ENCODE measurements at places on chromosomes 16 and 17.
A peak's percentile ranks its signal among the peaks of the same experiment; 100 is the strongest.

DNA sequence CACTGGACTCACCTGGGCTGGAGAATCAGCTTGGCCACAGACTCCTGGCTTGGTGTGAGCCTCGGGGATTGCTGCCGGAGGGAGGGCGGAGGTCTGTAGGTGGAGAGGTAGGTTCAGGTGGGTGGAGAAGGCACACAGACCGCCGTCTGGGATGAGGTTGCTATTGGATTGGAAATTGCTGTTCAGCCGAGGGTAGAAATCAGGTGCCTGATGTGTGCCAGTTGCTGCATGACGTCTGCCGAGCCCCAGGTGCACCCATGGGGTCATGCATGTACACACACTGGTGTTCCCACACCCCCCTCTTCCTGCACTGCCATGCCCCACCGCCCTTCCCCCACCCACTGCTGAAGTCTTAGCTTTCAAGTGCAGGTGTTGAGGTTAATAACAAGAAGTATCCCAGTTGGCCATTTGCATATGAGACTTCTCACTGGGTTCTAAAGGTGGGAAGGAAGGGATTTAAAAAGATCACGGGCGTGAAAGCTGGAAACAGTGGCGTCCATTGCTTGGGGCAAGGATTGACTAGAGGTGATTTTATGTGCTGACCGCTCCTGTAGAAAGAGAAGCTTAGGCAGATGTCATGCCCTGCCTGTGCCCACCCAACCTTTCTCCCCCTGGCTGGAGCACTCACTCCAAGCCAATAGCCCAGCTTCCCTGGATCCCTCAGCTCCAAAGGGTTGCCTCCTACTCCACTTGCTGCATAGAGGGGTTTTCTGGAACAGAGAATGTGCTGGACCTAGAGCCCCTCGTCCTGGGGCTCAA is 193.6 kb downstream of the CCDC182 start:
- DNase-seq = no peak

- DNase-seq = no peak
These were observed 751 bp upstream of the FOXC2 start for GRCh38 chr16:86565644-86566511.

DNA sequence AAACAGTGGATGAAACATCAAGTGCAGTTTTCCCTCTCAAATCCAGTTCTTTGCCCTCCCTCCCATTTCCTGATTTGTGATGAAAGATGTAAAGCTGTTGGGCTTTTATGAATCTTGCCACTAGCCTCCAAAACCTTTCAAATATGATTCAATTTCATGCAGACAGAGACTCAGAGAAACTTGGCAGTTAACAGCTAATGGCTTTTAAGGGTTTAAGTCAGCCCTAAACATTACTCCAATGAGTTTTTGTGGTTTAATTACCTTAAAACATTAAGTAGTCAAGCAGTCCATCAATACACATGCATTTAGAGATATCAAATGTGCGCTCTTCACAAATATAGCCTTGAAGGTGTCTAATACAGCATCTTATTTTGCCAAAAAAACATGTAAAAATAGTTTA is 1594.0 kb upstream of the GOT2 start:
- DNase-seq = no peak

DNA sequence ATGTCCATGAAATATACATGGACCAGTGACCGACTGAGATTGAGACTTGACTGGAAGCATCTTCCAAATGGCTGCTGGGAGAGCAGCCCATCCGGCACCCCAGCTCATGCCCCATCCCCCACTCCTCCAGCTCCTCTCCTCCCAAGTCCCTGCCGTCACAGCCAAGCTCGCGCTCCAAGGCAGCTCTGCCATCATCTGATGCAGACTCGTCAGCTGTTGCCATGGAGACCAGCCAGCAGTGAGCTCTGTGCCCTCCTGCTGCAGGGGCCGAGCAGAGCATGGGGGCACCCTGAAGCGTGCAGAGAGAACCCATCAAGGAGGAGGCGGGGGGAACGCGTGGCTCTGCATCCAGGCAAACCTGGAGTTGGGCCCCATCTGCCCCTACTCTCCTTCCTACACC is 74.5 kb upstream of the TNRC6C start:
- no peak for DNase-seq

- peak; percentile 85 for DNase-seq
These were observed at the start of gene SLC38A10 for GRCh38 chr17:81295031-81295675. Gene SLC38A10 (minus strand): TSS chr17:81295307. CDS start chr17:81294921, 386 bp downstream.

- DNase-seq = no peak
These were observed 11.6 kb upstream of the RNF213 start for GRCh38 chr17:80248894-80249710.

- DNase-seq = no peak
These were observed 610.7 kb downstream of the TMEM114 start for GRCh38 chr16:7979448-7980132.

DNA sequence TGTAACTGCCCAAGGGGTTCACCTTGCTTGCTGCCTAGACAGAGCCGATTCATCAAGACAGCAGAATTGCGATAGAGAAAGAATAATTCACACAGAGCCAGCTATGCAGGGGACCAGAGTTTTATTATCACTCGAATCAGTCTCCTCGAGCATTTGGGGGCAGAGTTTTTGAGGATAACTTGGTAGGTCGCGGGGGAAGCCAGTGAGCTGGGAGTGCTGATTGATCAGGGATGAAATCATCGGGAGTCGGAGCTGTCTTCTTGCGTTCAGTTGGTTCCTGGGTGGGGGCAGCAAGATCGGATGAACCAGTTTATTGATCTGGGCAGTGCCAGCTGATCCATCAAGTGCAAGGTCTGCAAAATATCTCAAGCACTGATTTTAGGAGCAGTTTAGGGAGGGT is 9.1 kb downstream of the ITGAM start:
- DNase-seq = no peak

- DNase-seq = no peak
These were observed 60.0 kb upstream of the CHMP6 start for GRCh38 chr17:80931421-80932265.

GRCh38 chr17:39816272-39816671 is 47.8 kb downstream of the IKZF3 start:
- no peak for DNase-seq

DNA sequence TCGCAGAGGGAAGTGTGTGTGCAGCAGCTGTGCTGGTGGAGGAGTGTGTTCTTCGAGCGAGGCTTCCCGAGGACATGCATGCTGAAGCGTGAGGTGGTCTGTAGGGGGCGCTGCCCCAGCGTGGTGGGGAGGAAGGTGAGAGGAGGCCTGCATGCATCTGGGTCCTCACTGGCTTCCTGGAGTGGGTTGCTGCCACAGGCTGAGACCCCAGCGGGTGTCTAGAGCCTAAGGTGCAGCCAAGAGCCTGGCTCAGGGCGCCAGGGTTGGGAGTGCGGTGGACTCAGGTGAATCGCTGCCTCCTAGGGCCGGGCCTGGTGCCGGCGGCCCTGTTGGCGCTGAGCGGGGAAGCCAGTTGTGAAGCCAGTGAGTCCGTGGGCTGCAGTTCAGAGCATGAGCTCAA is 7.5 kb upstream of the HSD3B7 start:
- DNase-seq = no peak

GRCh38 chr16:19751478-19752385 is 33.7 kb downstream of the IQCK start:
- no peak for DNase-seq

GRCh38 chr17:16516594-16517051 is 24.6 kb upstream of the LRRC75A start:
- no peak for DNase-seq
